Effector CD4-positive, alpha-beta T cell (primary cell): ENCODE measurements at places on chromosomes 11 and 22.

GRCh38 chr11:92225125-92225567 lies 528 bp downstream of the FAT3 start:
- no peak for DNase-seq

DNA sequence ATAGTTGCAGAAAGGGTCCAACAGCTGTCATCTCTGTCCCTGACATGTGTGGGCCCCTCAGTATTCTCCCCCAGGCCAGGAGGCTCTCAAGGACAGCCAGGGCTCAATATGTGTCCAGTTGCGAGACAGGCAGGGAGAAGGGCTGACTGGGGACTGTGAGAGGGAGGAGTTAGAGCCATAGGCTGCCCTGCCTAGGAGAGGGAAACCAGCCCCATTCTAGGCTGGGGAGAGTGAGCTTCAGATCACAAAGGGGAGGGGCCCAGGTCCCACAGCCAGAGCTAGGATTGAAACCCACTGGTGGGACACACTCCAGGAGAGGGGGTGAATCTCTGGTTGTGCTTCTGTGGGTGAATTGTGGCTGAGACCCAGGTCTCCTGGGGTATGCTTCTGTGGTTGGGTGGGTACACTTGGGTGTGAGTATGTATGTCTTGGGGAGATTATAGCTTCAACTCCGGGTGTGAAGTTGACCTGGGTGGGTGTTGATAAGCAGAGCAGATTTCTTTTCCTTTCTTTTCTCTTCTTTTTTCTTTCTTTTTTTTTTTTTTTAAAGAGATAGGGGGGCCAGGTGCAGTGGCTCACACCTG lies 2.1 kb upstream of the CARNS1 start:
- no peak for DNase-seq

DNA sequence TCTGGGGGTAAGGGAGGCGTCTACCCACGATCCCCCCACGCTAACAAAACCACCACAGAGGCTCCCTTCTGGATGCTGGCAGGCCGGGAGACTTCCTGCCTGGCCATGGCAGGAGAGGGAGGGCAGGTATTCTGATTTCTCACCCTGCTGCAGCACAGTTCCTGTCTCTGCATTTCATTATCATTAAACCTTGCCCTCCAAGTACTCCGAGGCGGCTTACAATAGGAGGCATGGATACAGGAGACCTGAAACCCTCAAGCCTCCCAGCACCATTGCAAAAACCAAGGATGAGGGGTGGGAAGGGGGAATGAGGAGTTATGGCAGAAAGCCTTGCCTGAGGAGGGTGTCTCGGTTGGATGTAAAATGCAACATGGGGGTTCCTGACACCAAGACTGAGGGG lies 44.1 kb upstream of the MN1 start:
- no peak for DNase-seq

- no peak for DNase-seq
Observed at GRCh38 chr22:45312856-45313255, 3.1 kb downstream of the FAM118A start.

- DNase-seq = no peak
Observed at GRCh38 chr11:101840704-101841103, 74.1 kb upstream of the CEP126 start.

DNA sequence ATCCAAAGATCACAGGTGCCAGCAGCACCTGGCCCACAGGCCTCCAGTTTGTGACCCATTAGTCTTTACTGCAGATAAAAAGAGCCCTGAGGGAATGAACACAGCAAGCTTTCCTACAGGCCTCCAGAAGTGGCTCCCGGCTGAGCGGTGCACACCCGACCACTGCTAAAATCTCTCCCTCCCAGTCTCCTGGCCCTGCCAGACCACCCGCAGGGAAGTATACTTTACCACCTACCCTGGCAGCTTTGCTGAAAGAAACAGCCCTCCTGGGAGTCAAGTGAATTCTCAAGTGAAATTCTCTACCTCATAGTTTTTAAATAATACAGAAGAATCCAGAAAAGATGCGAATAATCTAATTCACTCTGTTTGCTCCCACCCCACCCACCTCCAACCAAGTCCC lies 15.4 kb upstream of the MTNR1B start:
- no peak for DNase-seq

DNA sequence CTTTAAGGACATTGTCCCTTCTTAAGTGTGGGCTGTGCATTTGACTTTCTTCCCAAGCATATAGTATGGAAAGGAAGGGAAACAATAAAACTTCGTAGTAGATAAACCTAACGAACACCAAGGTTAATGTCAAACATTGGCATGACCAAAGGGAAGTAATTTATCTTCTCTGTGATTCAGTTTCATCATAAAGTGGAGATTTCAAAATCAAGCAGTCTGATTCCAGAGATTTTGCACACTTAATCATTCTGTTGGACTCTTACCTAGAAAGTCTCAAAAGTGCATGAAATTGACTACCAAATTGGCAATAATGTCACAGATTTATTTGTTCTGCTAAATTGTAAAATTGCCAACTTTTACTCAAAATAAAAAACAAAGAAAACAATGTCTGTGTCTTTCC lies 559.7 kb downstream of the JRKL start:
- DNase-seq = no peak

- DNase-seq = no peak
Observed at GRCh38 chr11:11703885-11704284, 82.1 kb upstream of the GALNT18 start.

GRCh38 chr11:116330439-116331185 lies 442.2 kb downstream of the BUD13 start:
- no peak for DNase-seq

DNA sequence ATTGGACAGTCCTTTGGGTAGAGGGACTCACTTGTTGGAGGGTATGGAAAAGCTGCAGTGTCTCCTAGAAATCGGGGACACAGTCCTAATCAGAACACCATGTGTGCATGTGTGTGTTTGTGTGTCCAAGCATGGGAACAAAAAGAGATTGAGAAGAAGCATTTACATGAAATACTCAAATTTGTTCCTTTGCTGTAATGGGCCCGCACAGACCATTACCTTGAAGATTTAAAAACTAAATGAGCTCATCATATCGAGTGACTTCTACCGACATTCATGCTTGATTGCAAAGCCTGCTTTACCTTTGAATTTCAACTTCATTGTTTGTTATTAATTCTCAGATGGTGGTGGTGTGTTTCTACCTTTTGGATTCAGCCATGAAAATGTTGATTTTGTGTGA lies 106.9 kb downstream of the ZBTB16 start:
- no peak for DNase-seq

DNA sequence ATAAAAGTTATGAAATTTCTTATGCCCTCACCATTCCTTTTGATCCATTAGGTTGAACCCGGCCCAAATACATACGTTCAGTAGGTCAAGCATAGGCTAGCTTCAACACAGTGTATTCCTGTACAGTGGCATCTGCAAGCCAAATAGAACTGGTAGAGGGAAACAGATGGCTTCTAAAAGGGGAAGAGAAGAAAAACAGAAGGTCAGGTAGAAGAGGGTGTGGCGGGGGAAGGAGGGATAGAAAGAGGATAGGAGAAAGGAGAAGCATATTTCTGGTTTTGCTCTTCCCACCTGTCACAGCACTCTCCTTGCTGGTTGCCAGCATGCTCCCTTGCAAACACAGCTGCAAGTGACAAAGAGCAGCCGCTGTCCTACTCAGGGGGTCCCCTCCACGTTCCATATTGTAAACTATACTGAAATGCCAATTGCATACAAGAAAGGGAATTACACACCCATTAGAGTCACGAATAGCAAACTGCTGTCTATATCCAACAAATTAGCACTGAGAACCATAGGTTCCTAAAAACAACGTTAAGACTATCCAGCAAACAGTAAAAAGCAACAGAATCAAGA lies 71.8 kb downstream of the PHF21A start:
- no peak for DNase-seq
